ENCODE measurements at places on chromosomes 7 and 10.

DNA sequence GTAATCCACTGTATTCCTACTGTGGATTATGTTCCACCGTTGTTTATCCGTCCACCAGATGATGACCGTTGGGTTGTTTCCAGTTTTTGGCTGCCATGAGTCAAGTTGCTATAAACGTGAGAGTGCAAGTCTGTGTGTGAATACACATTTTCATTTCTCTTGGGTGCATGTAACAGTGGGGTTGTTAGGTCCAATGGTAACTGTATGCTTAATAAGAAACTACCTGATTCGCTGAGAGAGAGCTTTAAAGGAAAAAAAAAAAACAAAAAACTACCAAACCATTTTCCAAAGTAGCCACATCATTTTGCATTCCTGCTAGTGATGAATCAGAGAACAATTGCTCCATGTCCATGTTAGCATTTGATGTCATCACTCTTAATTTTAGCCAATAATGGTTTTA lies 15.9 kb downstream of the UBN2 start:
- DNase-seq = no peak

DNA sequence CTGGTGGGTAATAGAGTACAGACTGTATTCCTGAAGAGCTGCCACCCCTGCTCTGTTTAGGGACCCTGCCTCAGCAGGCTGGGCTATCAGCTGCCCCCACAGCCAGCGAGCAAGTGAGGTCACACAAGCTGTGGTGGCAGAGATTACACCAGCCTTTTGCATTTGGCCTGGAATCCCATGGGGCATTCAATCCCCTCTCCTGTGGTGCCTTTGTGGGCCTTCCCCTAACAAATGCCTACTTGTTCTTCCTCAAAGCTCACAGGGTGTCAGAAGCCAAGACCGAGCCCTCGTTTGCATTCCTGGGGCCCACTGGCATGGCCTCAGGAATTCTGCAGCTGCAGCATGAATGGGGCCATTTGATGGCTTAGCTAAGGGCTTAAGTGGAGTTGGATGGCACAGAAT lies 212.7 kb upstream of the PHYHIPL start:
- no peak for DNase-seq

DNA sequence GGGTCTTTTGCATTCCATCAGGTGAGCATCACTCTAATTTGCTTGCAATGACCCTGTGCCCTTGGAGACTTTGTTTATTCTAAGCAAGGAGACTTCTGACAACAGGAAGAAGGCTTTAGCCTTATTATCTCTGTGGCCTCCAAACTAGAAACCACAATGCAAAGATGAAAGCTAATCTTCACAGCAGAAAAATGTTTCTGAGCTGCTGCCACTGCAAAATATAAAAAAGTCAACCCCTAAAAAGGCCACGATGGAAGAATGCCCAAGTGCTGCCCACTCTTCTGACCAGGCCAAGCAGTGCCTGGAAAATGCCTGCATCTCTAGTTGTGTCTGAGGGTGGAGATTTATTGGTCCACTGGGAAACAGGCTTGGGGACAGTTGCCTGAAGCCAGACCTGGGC lies 299.9 kb downstream of the C7orf25 start:
- DNase-seq = no peak

DNA sequence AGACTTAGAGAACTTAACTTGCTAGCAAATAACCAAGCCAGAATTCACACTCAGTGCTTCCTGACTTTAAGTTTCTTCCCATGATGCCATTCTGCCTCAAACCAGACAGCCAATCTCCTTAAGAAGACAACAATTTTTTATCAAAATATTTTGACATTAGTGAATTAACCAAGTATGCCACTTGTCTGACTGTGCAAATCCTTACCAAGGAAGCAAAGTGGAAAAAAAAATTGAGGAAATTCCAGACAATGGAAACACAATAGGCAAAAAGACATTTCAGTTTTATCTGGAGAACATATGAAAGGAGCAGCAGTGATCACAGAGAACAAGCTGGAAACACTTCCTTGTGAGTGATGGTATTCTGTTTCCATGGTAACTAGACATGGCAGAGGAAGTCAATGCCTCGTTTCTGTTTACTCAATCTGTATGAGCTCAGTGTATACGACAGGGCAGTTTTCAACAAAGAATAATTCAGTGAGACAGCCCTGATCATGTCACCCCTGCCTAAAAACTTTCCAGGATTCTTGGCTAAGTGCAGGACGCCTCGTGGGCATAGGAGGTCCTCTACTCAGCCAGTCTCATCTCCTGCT lies 114.2 kb downstream of the DYNC1I1 start:
- DNase-seq = peak; percentile 7

DNA sequence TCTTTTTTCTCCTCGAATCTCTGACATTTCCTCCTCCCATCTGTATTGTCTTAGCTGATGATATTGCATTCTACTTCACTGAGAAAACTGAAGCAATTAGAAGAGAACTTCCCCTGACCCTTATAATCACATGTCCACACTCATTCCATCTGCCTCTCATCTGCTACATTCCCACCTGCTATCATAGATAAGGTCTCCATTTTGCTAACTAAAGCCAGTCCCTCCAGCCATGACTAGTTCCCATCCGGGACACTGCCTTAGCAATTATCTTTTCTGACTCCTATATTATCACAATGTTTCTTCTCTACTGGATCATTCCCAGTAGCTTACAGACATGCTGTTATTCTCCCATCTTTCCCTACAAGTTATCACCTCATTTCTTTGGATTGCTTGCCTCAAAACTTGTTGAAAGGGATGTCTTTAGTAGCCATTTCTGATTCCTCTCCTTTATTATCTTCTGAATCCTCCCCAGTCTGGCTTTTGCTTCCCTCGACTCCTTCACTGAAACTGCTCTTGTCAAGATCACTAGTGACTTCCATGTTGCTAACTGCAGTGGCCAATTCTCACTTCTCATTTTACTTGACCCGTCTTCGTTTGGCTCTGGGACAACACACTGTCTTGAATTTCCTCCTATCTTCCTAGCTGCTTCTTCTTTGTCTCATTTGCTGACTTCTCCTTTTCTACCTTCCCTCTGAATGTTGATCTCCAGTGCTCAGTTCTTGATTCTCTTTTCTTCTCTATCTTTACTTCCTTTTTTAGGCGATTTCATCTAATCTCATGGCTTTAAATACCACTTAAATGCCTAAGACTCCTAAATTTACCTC lies 35.9 kb downstream of the FZD1 start:
- DNase-seq = peak; percentile 25

DNA sequence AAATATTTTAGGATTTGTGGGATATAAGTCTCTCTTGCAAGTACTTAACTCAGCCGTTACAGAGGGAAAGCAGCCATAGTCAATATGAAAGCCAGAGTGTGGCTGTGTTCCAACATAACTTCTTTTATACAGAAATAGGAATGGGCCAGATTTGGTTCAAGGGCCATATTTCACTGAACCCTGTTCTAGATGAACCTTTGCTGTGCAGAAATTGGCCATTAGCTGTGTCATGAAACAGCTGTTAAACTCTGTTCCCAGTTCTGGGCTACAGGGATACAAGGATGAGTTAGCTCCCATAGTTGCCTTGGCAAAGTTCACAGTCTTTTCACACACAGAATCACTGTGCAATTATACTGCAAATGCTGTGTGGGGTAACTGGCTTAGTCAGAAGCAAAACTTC lies 213.9 kb upstream of the LRRN3 start:
- no peak for DNase-seq

GRCh38 chr7:111690364-111691111 lies 128.2 kb upstream of the IMMP2L start:
- no peak for DNase-seq

GRCh38 chr10:132423966-132424861 lies 27.2 kb downstream of the PWWP2B start:
- no peak for DNase-seq

- peak; percentile 37 for DNase-seq
Observed at GRCh38 chr10:124903111-124903510, 38.8 kb upstream of the ZRANB1 start.

DNA sequence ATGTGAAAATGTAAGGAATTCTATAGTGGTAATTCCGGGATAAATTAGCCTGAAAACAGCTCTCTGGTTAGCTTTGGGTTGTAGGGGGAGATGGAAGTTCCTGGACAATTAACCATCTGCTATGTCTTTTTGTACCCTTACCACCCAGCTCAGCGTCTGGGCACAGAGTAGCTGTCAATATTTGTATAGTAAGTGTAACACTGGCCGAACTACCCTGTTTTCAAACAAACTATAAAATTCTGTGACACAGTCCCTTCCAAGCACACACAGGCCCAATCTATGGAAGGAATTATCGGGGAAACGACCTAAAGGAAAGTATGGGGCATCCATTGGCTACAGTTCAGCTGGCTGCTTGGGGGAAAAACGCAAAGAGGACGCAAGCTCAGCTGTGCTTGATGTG lies 869 bp upstream of the LHFPL3 start:
- no peak for DNase-seq

- DNase-seq = peak; percentile 72
Observed at GRCh38 chr7:100127866-100128636, 1.3 kb downstream of the MBLAC1 start.

Data from hematopoietic multipotent progenitor cell treated with erythropoietin and hydrocortisone succinate and interleukin-3 and kit ligand, for 6 days (in vitro differentiated cells).